Muscle of back (tissue), 13 donors: ENCODE measurements at places on chromosomes 4 and X.

DNA sequence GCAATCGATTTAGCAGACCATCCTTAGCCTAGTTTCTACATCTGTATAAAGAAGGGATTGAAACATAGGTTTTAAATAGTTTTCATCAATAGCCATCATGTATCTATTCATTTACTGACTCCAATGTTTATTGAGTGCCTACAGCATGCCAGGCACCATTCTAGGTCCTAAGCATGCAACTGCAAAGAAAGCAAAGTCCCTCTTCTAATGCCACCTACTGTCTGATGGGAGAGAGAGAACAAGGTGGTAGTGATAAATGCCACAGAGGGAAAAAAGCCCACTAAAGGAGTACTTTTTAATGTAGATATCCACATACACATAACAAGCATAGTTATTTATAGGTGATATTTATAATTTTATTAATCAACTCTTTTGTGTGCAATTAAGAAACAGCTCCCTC is 67.6 kb upstream of the PPARGC1A start:
- no peak for DNase-seq

DNA sequence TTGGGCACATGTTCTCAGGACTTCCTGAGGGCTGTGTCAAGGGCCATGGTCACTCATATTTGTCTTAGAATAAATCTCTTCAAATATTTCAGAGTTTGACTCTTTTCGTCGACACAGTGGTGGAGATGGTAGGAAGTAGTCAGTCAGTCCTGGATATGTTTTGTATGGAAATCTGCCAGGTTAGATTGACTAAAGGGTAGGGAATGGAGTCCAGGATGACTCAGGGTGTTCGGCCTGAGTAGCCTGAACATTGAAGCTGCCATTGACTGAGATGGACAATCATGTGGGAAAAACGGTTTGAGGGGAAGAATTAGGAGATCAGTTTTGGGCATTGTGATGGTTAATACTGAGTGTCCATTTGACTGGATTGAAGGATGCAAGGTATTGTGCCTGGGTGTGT is 177.1 kb upstream of the CENPE start:
- no peak for DNase-seq

DNA sequence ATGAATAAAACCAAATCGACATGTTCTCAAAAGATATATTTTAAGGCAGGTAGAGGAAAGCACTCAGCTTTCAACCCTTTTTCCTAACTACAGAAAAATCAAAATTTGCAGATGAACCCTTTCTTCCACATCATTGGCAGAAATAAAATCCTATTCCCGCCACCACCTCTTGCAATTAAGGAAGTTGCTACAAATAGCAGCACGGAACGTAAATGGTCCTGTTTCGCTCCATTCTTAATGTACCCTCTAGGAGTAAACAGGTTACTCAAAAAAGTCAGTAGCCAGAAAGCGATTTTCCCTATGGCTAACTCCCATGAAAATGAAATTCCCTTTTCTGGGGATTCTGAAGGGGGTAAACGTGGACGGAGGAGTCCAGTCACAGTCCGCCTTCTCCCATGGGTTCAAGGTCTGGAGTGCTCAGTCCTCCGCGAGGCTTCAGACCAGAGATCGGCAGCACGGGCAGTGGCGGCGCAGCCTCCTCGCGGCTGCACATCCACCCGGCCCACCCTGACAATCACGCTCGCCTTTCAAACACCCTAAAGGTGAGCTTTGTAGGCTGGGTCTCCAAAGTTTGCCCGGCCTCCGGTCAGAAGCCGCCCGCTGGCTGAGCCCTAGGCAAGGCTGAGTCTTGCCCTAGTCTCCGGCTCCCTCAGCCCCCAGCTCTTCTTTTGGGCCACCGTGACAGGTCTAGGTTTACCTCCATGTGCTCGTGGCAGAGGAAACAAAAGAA is 1.8 kb downstream of the ATP11C start:
- DNase-seq: peak; percentile 8

- DNase-seq: peak; percentile 17
These were observed at the start of gene RNF128 for GRCh38 chrX:106726485-106727437. Gene RNF128 (plus strand): TSS chrX:106726701. CDS start chrX:106726914, 213 bp downstream.

- DNase-seq: no peak
These were observed 187.9 kb downstream of the EPHA5 start for GRCh38 chr4:65482410-65482809.

GRCh38 chr4:62449538-62449937 is 1249.4 kb downstream of the ADGRL3 start:
- peak; percentile 25 for DNase-seq

- no peak for DNase-seq
These were observed 196.3 kb upstream of the HHIP start for GRCh38 chr4:144449611-144450010.

DNA sequence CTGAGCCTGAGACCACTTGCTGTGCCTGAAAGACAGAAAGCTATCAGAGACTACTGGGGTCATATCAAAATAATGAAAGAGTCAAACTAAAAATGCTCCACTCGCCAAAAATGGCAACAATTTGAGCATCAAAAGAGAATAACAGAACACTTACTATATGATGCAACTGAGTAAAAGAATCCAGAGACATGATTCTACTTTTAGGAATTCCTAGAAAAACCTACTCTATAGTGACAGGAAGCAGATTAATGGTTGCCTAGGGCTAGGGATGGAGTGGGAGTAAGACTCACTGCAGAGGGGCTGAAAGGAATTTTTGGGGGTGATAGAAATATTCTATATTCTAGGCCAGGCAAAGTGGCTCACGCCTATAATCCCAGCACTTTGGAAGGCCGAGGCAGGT is 29.4 kb upstream of the SLAIN2 start:
- no peak for DNase-seq

- DNase-seq: no peak
These were observed 41.8 kb upstream of the VEGFC start for GRCh38 chr4:176834531-176834930.

DNA sequence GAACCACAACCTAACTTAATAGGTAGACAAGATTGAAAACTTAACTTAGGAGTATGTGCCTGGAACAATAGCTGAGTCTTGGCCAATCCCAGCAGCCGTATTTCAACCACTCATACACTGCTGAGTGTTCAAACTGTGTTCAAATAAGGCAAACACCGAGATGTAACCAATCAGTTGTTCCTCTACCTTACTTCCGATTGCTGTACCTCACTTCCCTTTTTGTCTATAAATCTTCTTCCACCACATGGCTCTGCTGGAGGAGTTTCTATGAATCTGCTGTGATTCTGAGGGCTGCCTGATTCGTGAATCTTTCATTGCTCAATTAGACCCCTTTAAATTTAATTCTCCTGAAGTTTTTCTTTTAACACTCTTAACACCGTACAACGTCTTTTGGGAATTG is 108.0 kb downstream of the ANAPC4 start:
- DNase-seq: no peak

DNA sequence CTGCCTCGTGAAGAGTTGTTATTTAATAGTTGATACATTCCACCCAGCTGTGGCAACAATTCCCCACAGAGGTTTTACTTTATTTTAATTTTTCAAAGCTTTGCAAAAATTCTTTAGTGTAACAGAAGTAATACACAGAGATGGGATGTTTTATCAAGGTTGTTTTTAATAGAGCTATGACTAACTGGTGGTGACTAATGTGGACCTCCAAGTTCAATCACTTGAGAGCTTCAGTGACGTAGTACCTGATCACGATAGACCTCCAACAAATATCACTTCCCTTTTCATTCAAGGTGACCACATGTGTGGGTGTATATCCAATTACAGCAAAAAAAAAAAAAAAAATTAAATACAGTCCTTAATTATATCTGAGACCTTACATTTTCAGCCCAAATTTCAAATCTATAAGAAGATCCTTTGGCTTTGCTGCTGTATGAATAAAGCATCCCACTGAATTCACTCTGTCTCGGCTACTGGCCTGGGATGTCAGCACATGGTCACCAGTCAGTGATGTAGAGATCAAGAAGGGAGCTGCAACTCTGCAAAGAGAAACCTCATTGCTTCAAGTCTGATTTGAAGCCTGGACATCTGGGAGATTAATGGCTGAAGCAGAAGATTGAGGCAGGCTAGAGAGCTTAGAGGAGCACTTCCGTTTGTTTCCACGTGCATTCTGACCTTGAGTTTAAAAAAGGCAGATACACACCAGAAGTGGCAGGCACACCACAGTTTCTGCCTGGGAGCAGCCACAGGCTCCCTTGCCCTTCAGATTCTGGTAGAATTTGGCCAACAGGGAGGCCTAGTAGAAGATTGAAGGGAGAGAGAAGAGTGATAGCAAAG is 345.9 kb upstream of the NOCT start:
- no peak for DNase-seq

- no peak for DNase-seq
These were observed 245.1 kb upstream of the ETNPPL start for GRCh38 chr4:109007976-109008375.

DNA sequence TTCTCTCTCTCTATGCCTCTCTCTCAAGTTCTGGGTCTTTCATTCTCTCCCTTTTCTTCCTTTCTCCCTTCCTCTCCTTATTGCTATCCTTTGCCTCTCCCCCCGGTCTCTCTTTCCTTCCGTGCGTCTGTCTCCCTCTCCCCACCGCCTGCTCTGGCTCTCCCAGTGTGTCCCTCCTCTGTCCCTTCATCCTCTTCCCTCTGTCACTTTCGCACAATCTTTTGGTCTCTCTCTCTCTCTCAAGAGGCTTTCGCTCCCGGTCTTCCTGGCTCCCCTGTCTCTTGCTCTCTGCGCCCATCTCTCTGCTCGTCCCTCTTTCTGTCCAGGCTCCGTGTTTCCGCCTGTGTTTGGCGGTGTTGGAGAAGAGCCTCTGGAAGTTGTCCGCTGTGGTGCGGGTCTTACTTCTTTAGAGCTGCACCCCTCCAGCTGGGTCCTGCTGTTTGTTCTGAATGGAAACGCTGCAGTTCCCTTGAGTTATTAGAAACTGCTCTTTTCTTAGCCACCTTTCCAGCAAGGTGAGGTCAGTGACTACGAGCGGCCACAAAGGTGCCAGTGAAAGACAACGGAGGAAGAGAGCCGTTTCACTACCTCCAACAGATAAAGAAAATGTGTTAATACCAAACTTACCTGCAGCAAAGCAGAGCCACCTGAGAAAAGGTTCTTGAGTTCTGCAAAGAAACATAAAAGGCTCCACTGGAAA is 1.1 kb downstream of the BMPR1B start:
- DNase-seq: peak; percentile 44

- DNase-seq: no peak
These were observed 107.6 kb downstream of the DCTD start for GRCh38 chr4:182809417-182810102.

- no peak for DNase-seq
These were observed 90.2 kb downstream of the SHOX start for GRCh38 chrX:720825-721224.

- DNase-seq: no peak
These were observed 54.5 kb upstream of the SMARCA5 start for GRCh38 chr4:143458966-143459365.

GRCh38 chrX:73850124-73851013 is 287.4 kb downstream of the CHIC1 start:
- no peak for DNase-seq

- no peak for DNase-seq
These were observed 3.8 kb downstream of the ZFX start for GRCh38 chrX:24153178-24153795.

GRCh38 chr4:189504220-189504619 is 436.5 kb upstream of the FRG1 start:
- no peak for DNase-seq

- no peak for DNase-seq
These were observed 147.6 kb downstream of the PPP3CA start for GRCh38 chr4:101199507-101200285.

GRCh38 chrX:69618803-69619202 is 2.9 kb downstream of the EDA start:
- DNase-seq: no peak

- peak; percentile 40 for DNase-seq
These were observed 1.6 kb downstream of the PPP3CA start for GRCh38 chr4:101345596-101346350.

DNA sequence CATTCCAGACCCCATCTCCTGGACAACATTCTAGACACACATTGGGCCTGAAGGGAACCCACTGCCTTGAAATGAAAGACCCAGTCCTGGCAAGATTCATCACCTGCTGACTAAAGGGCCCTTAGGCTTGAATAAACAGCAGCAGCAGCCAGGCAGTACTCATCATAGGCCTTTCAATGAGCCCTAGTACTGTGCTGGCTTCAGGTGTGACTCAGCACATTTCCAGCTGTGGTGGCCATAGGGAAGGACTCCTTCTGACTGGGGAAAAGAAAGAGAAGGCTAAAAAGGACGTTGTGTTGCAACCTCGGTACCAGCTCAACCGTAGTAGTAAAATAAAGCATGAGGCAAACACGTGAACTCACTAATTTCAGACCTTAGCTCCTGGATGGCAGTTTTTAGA is 344.0 kb downstream of the ACTRT1 start:
- no peak for DNase-seq

GRCh38 chrX:13747836-13748235 is 13.3 kb downstream of the OFD1 start:
- DNase-seq: no peak

GRCh38 chrX:53357799-53358530 is 64.5 kb downstream of the SMC1A start:
- DNase-seq: peak; percentile 59

DNA sequence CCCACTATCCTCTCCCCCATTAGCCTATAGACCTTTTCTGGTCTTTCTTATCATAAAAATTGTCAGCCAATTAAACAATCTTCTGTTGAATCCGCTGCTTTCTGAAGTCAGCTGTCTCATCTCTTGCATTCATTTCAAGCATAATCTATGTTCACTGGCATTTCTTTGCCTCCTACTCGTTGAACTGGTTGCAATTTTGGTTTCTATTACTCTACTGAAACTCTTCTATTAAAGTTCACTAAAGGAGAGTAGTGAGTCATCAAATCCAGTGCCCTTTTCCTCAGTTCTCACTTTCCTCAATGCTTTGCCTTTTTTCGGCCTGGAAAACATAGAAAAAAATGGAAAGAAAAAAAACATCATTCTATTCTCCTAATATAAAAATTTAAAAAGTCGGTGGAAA is 23.9 kb upstream of the CXCL13 start:
- no peak for DNase-seq

GRCh38 chrX:110268886-110269285 is 49.0 kb downstream of the AMMECR1 start:
- DNase-seq: no peak

GRCh38 chr4:1413204-1413663 is 7.0 kb upstream of the NKX1-1 start:
- DNase-seq: no peak

GRCh38 chr4:101198682-101199339 is 148.5 kb downstream of the PPP3CA start:
- no peak for DNase-seq

DNA sequence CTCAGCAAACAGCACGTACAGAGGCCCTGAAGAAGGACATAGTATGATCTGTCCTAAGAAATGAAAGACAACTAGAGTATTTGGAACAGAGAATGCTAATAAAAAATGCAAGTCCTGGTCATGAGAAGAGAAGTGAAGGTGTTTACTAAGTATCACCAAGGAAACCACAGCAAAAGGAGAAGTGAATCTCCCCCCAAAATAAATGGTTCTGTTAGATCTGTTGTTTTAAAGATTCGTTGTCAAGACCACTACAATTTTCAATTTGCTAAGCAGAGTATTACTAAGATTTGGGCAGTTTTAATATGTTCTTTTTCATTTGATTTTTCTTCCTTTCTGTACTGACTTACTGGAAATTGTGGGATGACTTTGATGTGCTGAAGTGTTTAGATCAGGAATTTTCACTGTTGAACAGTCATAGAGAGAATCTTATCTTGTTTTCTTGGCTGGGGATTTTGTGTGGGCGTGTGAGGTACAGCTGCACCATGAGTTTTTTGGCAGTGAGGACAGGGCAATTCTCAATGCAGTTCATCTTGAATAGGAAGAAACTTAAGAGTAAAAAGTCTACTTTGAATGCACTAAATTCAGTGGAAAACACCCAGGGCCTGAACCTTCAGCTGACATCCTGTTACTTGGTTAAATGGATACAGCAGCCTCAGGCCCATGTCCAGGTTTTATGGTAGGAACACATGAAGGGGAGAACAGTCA is 132.2 kb downstream of the STIM2 start:
- DNase-seq: peak; percentile 70
